ENCODE measurements at places on chromosomes 7 and 10. TPM values are rescaled to one million over a fixed set of nuclear protein-coding genes. Genes with fewer than 3 reads are reported as not detected.
A peak's percentile ranks its signal among the peaks of the same experiment; 100 is the strongest.

UCMA gene
- total RNA-seq: not detected

CHAT gene
- total RNA-seq: 0.24 TPM

GRCh38 chr7:30034501-30034900 lies 6.3 kb downstream of the PLEKHA8 start:
- H3K27ac ChIP-seq: no peak overlapping the region
- H3K4me1 ChIP-seq: no peaks in the 10 kb centered on the region
- no peaks in the 10 kb centered on the region for H3K36me3 ChIP-seq
- no peaks in the 10 kb centered on the region for H3K27me3 ChIP-seq
- DNase-seq: no peak

GRCh38 chr7:73439410-73439704 lies 5.8 kb downstream of the FZD9 start:
- no peak overlapping the region for H3K27ac ChIP-seq
- peaks cover 6% of the 10 kb centered on the region for H3K27me3 ChIP-seq
- no peak overlapping the region for H3K4me3 ChIP-seq

CPA4 gene
- total RNA-seq: not detected

GRCh38 chr7:1664711-1665548 lies 5.1 kb upstream of the ELFN1 start:
- H3K27ac ChIP-seq: no peak overlapping the region
- H3K36me3 ChIP-seq: no peaks in the 10 kb centered on the region
- H3K4me1 ChIP-seq: peaks cover 8% of the 10 kb centered on the region
- H3K27me3 ChIP-seq: peaks cover 44% of the 10 kb centered on the region

- H3K4me1 ChIP-seq: no peaks in the 10 kb centered on the region
- no peak overlapping the region for H3K27ac ChIP-seq
- H3K4me3 ChIP-seq: no peak overlapping the region
- DNase-seq: no peak
- H3K27me3 ChIP-seq: no peaks in the 10 kb centered on the region
- no peaks in the 10 kb centered on the region for H3K36me3 ChIP-seq
Observed at GRCh38 chr7:82110146-82110840, 333.3 kb downstream of the CACNA2D1 start.

DNA sequence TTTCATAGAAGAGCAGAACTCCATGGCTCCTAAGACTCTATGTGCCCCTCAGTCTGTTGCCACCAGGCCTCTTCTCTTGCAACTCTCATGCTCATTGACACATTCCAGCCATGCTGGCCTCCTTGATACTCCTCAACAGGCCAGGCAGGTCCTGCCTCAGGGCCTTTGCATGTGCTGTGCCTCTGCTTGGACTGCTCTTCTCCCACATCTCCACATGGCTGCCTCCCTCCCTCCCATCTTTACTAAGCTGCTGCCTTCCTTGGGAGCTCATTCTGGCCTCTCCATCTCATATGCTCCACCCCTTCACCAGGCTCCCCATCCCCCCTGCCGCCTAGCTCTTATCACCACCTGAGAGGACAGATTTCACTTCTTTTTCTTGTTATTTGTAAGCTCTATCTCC lies 103.8 kb upstream of the GPR26 start:
- no peaks in the 10 kb centered on the region for H3K4me1 ChIP-seq
- no peak overlapping the region for H3K27ac ChIP-seq
- no peaks in the 10 kb centered on the region for H3K36me3 ChIP-seq
- DNase-seq: no peak

DNA sequence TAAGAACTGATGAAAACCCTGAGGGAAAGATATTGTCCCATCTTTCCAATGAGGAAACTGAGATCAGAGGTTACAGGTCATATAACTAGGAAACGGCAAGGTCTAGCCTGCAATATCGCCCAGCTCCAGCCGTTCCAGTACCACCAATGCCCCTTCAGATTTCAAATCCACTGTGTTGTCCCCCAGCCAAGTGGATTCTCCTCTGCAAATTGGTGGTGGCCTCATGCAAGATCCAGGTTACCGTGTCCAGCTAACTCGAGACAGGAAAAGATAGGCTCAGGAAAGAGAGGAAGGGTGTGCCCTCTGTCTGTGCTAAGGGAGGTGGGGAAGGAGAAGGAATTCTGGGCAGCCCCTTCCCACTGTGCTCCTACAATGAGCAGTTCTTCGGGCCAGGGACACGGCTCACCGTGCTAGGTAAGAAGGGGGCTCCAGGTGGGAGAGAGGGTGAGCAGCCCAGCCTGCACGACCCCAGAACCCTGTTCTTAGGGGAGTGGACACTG lies 25.3 kb downstream of the PRSS2 start:
- H3K27ac ChIP-seq: peak overlapping the region; percentile 99
- H3K4me1 ChIP-seq: peaks cover 63% of the 10 kb centered on the region
- H3K36me3 ChIP-seq: peaks cover 87% of the 10 kb centered on the region
- H3K4me3 ChIP-seq: peak overlapping the region; percentile 100
- no peaks in the 10 kb centered on the region for H3K27me3 ChIP-seq
- no peak for DNase-seq

FKBP9 gene
- total RNA-seq: 0.93 TPM

- no peak overlapping the region for H3K4me3 ChIP-seq
- peaks cover 33% of the 10 kb centered on the region for H3K27me3 ChIP-seq
- no peak for DNase-seq
Observed at GRCh38 chr7:130752424-130752823, 18.4 kb upstream of the KLF14 start.

GRCh38 chr7:133207687-133208086 lies 45.2 kb upstream of the EXOC4 start:
- H3K27me3 ChIP-seq: peaks cover 14% of the 10 kb centered on the region
- no peak for DNase-seq
- H3K4me3 ChIP-seq: no peak overlapping the region

TNS3 gene
- 4.7 TPM for total RNA-seq

DNA sequence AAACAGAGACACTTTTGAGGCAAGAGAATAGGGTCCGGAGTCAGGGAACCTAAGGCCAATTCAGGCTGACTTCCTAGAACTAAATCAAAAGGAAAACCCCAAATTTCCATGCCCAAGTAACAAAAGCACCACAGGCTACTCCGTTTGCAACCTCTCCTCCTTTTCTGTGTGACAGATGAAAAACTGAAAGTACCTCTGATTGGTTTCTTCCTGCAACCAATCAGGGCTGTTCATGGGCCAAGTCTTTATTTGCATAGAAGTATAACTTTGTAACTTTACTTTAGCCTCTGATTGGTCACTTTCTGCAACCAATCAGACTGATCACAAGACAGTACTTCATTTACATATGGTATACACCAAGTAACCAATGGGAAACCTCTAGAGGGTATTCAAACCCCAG lies 239.9 kb upstream of the KCND2 start:
- no peak overlapping the region for H3K27ac ChIP-seq
- H3K4me3 ChIP-seq: no peak overlapping the region
- H3K36me3 ChIP-seq: no peaks in the 10 kb centered on the region
- H3K27me3 ChIP-seq: no peaks in the 10 kb centered on the region
- no peaks in the 10 kb centered on the region for H3K4me1 ChIP-seq

GRCh38 chr10:103054621-103055020 lies 136.5 kb downstream of the CNNM2 start:
- H3K4me1 ChIP-seq: peaks cover 13% of the 10 kb centered on the region
- peak overlapping the region; percentile 86 for H3K27ac ChIP-seq
- H3K4me3 ChIP-seq: peak overlapping the region; percentile 85

DNA sequence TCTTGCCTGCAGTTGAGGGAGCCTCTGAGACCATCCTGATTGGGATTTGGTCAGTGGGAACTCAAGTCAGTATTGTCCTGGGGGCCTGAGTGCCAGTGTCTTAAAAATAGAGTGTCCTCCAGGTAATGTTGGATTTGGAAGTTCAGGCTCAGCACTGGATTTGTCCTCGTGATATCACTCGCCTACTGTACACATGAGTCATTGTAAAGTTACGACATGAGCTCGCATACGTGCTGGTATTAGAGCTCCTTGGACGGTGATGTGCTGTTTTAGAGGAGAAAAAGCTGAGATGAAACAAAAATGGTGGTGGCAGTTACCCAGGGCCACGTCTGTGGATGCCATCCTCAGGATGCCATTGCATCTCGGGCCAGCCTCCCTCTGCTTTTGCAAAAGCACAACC lies 78.2 kb downstream of the MGMT start:
- H3K36me3 ChIP-seq: no peaks in the 10 kb centered on the region
- no peaks in the 10 kb centered on the region for H3K4me1 ChIP-seq
- H3K27ac ChIP-seq: no peak overlapping the region

DNA sequence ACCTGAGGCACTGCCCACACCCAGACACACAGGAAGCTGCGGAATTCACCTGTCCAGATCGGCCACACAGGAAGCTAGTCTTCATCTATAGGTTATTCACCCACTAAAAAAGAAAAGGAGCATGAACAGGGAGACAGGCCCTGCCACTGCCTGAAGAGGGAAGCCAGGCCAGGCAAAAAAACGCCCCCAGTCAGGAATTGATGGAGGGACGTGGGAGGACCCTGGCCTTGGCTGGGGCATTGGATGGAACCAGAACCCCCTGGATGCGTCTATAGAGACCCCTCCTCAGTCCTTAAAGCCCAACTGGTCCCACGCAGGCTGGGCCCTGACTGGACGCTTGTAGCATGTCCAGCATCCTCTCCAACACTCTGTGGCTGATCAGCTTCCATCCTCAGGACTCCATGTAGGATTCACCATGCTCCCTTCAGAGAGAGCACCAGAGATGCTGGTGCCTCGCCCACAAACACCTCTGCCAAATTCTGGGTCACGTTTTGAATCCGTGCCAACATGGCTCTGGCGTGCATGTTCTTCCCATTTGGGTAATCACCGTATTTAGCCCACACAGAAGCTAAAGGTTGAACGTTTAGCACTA lies 259.3 kb upstream of the TCERG1L start:
- DNase-seq: no peak
- H3K27me3 ChIP-seq: no peaks in the 10 kb centered on the region

C7orf57 gene
- 0.14 TPM for total RNA-seq

HABP2 gene
- total RNA-seq: not detected

DNA sequence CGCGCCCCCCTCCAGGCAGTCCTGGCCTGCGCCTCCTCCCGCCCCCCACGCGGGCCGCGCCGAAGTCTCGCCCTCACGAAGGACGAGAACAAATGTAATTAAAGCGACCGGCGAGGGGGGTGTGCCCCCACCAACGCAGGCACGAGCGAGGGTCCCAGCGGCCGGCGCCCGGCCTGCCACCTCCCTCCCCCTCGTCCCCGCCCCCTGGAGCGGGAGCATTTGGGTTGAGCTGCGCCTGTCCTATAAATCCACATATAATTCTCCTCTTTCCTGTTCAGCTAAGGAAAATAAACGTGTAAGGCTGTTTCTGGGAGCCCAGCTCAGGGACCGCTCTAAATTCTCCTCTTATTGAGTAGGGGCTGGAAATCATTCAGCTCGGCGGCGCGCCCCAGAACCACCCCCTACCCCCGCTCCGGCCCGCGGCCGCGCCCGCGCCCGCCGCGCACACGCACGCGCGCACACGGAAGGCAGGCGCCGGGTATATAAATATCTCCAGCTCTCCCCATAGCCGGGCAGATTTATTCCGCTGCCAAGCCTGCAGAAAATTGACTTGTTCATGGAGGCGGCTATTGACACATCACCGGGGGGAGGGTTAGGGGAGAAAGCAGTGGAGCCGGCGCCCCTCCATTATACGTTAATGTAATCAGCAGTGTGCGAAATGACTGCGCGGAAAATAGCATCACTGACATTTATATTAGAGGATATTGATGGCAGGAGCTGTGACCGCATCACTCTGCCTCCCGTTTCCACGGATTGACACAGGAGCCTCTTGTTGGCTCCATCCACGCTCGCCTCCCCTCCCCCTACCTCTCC lies 61.6 kb upstream of the BTRC start:
- no peaks in the 10 kb centered on the region for H3K36me3 ChIP-seq
- peak; percentile 57 for DNase-seq
- H3K27me3 ChIP-seq: peaks cover 69% of the 10 kb centered on the region
- H3K4me1 ChIP-seq: peaks cover 3% of the 10 kb centered on the region
- H3K4me3 ChIP-seq: peak overlapping the region; percentile 79

GRCh38 chr10:86043236-86043635 lies 323.4 kb downstream of the GRID1 start:
- peaks cover 11% of the 10 kb centered on the region for H3K4me1 ChIP-seq
- no peak for DNase-seq
- no peak overlapping the region for H3K4me3 ChIP-seq
- H3K36me3 ChIP-seq: no peaks in the 10 kb centered on the region

Data from activated CD4-positive, alpha-beta T cell treated with anti-CD3 and anti-CD28 coated beads, Interleukin-2, amount 10 ng/mL, durations not matched to agents 24 days and 14 days (primary cell).